Stimulated activated naive CD4-positive, alpha-beta T cell (primary cell): ENCODE measurements at places on chromosomes 3 and 15.

- no peak for DNase-seq
Observed at GRCh38 chr15:77992356-77993222, 84.9 kb downstream of the TBC1D2B start.

DNA sequence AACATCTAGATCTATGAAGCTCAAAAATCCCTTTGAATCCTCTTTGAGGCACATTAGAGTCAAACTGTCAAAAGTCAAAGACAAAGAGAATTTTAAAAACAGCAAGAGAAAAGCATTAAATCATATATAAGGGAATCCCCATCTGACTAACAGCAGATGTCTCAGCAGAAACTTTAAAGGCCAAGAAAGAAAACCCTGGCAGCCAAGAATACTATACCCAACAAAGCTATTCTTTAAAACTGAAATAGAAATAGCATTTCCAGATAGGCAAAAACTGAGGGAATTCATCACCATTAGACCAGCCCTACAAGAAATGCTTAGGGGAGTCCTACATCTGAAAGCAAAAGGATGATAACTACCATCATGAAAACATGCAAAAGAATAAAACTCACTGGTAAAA, 211.2 kb upstream of the PDZRN3 start:
- DNase-seq, result no peak

DNA sequence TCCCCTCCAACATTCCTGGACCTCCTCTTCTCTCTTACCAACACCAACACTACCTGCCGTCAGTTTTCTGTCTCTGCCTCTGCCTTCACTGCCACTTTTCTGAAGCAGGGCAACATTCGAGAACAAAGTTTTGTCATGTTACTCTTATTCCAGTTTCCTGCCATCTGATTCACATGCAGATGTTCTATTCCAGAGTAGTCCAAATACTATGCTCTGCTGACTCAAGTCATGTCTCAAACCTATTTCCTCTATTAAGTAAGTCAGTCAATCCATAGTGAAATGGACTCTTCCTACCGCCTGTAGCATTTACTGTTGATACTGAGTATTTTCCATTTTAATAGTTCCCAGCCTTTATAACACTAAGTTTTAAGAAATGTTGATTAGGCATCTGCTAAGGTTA, 43.4 kb downstream of the ESYT3 start:
- DNase-seq, result no peak

DNA sequence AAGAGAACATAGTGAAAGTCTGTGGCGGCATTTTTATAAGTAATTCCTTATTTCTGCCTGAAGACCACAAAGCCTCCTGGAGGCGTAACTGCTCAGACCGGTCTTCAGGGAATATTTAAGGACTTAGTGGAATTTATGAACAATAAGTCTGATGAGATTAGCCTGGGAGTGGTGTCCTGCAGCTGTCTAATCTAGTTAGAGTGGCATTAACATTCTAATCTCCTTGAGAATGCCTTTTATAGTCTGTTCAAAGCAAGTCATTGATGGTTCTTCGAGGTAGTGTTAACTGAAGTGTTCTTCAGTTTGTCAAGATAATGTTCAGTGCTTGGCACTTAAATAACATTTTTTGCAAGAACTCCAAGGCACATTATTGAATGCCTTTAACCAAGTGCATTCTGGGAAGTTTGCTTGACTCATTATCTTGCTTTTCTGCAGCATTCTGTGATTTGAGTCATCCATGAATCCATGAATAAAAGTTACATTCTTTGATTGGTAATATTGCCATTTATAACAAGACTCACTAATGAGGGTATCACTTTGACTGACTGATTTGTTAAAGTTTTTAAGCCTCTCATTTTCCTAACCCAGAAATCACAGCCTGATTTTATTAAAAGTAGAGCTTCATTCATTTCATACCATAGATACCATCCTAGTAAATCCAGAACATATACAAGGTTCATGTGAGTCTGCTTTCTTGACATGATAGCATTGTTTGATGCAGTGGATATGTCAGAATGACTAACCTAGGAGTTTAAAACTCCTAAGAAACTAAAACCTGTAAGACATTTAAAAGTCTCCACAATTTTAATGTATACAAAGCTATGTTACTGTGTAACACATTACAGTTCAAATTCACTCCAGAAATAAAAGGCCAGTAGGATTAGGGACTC, 12.5 kb downstream of the RBM5 start:
- DNase-seq, result no peak

GRCh38 chr15:66389098-66389858, 2.6 kb downstream of the MAP2K1 start:
- no peak for DNase-seq

GRCh38 chr3:179236669-179237301, 14.1 kb downstream of the KCNMB3 start:
- no peak for DNase-seq

- DNase-seq, result no peak
Observed at GRCh38 chr3:72006631-72007556, 221.9 kb upstream of the PROK2 start.

GRCh38 chr3:30704931-30705890, 98.8 kb downstream of the TGFBR2 start:
- DNase-seq, result no peak

DNA sequence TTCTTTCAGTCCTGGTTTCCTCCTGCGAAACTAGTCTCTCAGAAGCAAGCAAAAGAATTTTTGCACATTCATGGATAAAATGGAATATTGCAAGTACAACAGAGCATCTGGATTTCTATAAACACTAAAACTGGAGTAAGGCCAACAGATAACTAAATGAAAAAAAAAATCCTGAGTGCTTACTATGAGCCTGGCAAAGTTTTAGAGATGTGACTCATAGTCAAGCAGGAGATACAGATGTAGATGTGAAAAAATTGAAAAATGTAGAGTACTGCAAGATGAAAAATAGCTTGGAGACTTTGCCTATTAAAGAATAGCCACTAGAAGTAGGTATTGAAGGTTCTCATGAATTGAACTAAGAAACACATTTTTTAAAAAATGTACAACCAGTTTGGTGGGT, 397.4 kb downstream of the OTOL1 start:
- no peak for DNase-seq

- DNase-seq, result no peak
Observed at GRCh38 chr15:64092864-64093626, 593 bp downstream of the CIAO2A start.

- DNase-seq, result no peak
Observed at GRCh38 chr3:128858167-128858566, 21.3 kb upstream of the ACAD9 start.

DNA sequence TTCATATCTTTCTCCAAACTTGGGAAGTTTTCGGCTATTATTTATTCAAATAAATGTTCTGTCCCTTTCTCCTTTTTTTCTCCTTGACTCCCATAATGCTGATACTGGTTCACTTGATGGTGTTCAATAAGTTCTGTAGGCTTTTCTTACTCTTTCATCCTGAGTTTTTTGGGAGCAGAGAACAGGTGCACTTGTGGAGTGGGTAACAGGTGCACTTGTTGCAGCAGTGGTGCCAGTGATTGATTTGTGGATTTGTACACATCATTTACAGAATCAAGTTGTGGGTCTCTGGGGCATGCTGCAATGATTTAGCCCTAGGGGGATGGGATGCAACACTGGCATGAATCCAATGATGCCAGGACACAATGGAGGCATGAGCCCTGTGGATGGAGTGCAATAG, 14.8 kb upstream of the OR5H1 start:
- no peak for DNase-seq

DNA sequence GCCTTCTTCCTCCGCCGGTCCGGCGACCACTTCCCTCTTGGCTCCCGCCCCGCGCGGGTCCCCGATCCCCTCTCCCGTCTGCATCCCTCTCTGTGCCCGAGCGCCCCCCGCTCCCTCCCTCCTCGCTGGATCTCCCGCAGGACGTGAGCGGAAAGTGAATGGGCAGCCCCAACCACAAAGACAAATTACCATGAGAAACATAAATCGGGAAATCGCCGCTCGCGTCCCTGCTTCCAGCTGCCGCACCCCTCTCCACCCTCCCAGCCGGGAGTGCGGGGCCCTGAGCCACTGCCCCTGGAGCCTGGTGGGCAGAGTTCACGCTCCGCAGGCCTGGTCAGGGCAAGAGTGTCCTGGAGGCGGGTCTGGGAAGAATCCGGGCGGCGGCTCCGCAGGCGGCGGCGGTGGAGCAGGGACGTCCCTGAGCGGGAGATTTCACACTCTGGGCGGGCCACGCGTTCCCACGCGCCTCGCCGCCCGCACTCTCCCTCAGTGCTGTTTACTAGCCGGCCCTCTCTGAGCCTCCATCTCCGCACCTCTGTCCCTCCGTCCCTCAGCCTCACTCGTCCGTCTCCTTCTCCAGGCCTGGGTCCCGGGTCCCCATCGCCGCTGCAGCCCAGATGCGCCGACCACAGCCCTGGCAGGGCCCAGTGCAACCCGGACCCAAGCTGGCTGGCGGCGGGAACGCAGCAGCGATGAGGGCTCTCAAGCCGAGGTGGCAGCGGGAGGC, 835 bp downstream of the SEMA5B start:
- DNase-seq, result no peak

DNA sequence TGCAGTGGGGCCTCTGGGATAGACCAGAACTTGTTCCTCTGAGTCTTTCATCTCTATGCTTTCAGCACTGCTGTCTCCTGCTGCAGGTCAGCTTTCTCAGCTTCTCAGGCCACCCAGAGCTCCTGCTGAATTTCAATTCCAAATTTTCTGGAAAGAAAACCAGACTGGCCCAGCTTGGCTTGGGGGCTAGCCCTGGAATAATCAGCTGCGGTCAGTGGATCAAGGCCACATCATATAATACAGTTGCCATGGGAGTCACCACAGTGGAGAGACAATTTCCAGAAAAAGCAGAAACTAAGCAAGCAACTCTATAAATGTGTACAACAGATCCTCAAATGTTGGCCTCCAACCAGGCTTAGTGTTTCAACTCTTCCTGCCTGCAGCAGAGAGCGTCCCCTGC, 91.1 kb upstream of the SLC24A5 start:
- DNase-seq, result no peak

DNA sequence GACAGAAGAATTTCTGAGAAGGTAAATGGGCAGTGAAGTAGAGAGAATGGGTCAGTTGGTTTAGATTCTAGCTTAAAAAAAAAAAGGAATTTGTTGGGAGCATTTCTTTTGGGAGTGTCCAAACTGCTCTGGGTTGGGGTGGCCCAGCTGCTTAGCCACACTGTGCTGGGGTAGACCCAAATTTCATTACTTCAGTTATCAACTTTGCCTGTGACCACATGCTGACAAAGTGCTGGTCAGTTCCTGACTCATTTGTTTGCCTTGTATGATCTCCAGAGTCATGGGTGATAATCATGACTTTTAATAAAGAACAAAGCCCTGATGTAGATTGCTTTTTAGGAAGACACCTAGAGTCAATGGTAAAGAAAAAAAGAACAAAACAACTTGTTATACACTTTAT, 121.5 kb upstream of the FGF7 start:
- no peak for DNase-seq

- no peak for DNase-seq
Observed at GRCh38 chr3:115211810-115212492, 64.9 kb upstream of the ZBTB20 start.

DNA sequence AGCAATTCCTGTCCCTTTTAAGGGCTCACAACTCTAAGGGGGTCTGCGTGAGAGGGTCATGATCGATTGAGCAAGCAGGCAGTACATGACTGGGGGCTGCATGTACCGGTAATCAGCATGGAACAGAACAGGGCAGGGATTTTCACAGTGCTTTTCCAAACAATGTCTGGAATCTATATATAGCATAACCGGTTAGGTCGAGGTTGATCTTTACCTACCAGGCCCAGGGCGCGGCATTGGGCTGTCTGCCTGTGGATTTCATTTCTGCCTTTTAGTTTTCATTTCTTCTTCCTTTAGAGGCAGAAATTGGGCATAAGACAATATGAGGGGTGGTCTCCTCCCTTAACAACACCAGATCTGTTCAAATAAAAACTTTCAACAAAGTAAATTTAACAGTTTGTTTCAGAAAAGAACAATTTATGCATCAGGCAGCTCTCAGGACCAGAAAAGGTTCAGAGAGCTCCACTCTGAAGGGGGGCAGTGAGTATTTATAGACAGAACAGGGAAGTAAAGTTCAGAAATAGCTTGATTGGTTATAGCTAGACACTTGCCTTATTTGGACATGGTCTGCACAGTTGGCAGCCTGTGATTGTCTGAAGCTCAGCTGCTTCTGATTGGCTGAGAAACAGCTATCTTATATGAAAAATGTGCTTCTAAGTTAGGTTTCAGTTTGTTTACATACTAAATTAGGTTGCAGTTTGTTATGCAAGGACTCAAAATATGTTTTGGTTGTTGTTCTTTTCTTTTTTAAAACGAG, 17.2 kb upstream of the B4GALT4 start:
- DNase-seq, result no peak

GRCh38 chr15:69859866-69860265, 237.9 kb downstream of the TLE3 start:
- no peak for DNase-seq

DNA sequence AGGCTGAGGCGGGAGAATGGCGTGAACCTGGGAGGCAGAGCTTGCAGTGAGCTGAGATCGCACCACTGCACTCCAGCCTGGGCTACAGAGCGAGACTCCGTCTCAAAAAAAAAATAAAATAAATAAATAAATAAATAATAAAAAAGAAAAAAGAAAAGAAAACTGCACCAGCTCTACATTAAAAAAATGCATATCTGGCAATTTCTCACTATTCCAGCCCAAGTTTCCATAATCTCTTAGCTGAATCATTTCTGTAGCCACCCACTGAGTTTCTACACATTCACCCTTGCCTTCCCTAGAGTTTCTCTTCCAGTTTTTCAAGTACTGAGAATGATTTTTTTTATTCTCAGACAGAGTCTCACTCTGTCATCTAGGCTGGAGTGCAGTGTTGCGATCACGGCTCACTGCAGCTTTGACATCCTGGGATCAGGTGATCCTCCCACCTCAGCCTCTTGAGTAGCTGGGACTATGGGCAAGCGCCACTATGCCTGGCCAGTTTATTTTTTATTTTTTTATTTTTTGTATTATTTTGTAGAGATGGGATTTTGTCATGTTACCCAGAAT, 24.5 kb upstream of the SLC7A14 start:
- DNase-seq, result no peak

- DNase-seq, result no peak
Observed at GRCh38 chr3:183541738-183542137, 13.8 kb downstream of the KLHL6 start.

DNA sequence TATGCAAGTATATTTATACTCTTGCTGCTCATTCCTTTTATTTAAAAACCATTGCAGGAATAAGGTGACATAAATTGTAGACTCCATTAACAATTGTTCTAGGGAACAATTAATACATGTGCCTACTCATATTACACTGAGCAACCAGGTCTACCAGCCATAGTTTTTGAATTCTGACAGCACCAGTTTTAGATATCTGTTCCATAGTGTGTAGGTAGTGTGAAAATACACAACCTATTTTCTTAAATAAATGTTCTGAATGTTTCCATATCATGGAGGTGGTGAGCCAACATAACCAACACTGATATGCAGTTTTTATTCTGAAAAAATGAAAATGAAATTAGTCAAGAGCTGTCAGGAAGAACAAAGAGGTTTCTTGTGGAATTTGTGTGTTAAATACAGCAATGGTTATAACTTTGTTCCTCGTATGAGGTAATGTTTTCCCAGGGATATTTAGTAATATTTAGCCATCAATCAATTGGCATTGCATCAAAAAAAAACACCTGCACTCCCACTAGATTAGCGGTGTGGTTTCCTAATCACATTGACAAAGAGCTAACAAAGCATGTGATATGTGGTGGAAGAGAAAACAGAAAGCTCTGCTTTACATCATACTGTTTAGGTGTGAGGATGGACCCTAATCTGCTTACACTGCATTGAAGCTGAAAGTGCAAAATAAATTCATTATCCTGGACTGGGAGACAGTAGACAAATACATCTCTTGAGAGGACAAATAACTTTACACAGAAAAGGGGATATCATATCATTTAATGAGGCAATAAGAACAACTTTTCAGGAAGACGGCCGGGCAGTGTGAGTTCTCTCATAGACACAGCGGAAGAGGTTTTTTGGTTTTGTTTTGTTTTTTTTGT, 369.5 kb upstream of the THBS1 start:
- DNase-seq, result no peak
